Stimulated activated memory B cell treated with anti-CD40 and anti-IgM and Interleukin-4, amounts not matched to agents 10 μg/mL and 1 μg/mL and 100 μg/mL, for 72 hours (primary cell): ENCODE measurements at places on chromosomes 3 and 15.

DNA sequence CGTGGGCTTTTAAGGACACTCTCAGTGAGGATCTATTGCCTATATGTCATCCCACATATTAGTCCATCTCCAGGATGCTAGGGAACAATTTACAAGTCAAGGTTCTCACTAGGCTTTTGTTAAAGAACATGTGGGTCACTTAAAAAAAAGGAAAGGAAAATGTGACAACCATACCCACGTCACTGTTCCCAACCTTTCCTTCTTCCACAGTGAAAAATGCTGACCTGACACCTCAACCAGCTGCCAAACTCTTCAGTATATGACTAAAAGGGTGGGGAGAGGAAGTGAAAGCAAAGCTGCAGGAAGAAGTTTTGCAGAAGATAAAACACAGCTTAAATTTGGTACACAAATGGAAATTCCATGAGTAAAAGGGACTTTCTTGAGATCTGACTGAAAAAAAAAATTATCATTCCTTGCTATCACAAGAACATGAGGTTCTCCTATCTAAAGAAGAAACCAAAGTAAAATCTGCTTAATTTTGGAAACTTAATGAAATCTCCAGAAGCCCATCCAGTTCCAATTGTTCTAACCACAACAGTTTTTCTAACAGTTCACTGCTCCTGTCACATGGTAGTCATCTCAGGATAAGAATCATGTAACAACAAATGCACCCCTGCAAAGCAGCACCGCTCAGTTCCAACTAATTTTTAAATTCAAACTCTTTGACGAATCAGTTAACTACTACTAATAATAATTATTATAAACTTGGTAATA lies 117.0 kb upstream of the TSPAN3 start:
- ATAC-seq = peak; percentile 88
- peaks cover 5% of the 10 kb centered on the region for H3K36me3 ChIP-seq
- H3K4me1 ChIP-seq = peaks cover 51% of the 10 kb centered on the region
- H3K27me3 ChIP-seq = no peaks in the 10 kb centered on the region
- H3K27ac ChIP-seq = peak overlapping the region; percentile 50

DNA sequence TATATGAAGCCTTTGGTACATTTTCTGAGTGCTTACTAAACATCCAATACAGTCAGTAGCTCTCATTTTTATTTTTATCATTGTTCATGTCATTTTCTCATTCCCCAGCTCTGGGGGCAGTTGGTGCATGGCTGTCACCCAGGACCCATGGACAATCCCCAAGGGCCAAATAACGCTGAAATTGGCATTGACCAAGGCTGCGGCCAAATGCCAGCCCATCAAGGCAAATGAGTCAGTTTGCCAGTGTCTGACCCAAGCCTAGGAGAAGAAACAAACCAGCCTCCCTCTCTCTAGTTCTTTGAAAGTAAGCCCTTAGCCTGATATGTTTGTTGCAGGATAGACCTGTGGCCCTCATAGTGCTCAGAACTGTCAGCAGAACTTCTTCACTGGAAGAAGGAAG lies 219.2 kb downstream of the THSD4 start:
- H3K4me1 ChIP-seq = no peaks in the 10 kb centered on the region
- H3K4me3 ChIP-seq = no peak overlapping the region
- H3K36me3 ChIP-seq = no peaks in the 10 kb centered on the region

GRCh38 chr3:47586746-47587145 lies 8.1 kb upstream of the CSPG5 start:
- H3K4me1 ChIP-seq = no peaks in the 10 kb centered on the region
- H3K27ac ChIP-seq = no peak overlapping the region
- peaks cover 54% of the 10 kb centered on the region for H3K36me3 ChIP-seq

- no peaks in the 10 kb centered on the region for H3K36me3 ChIP-seq
- ATAC-seq = peak; percentile 83
- no peaks in the 10 kb centered on the region for H3K27me3 ChIP-seq
Measured at GRCh38 chr15:90178468-90179435, 22.4 kb upstream of the SEMA4B start.

DNA sequence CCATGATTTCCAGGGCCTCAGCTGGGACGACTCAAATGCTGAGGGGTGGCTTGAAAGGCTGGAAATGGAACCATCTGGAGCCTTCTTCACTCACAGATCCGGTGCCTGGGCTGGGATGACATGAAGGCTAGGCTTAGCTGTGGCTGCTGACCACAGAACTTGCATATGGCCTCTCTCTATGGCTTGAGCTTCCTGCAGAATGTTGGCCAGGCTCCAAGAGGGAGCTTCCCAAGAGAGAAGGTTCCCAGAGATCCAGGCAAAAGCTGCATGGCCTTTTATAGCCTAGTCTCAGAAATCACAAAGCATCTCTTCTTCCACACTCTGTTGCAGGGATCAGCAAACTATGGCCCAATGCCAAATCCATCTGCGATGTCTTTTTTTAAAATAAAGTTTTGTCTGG lies 44.8 kb downstream of the GATM start:
- H3K36me3 ChIP-seq = no peaks in the 10 kb centered on the region
- H3K4me1 ChIP-seq = no peaks in the 10 kb centered on the region
- ATAC-seq = no peak

DNA sequence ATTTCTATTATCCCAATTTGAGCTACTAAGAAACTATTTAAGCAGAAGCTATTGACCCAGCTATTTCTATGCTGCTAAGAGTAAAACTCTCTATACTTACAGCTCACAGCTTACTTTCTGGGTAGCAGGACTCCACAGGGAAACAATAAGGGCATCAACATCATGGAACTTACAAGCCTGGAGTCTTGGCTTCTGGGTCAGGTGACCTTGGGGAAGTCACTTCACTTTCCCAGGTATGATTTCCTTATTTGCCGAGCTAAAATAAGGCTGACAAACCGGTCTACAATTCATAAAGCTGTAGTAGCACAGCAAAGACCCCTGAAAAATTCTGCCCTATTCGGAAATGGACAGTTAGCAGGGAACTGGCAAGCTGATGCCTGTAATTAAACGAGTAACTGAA lies 278.3 kb upstream of the NR2F2 start:
- no peaks in the 10 kb centered on the region for H3K27me3 ChIP-seq
- H3K27ac ChIP-seq = no peak overlapping the region
- no peak for ATAC-seq
- H3K4me3 ChIP-seq = no peak overlapping the region
- H3K36me3 ChIP-seq = no peaks in the 10 kb centered on the region

GRCh38 chr3:177468331-177468730 lies 271.0 kb upstream of the TBL1XR1 start:
- ATAC-seq = no peak
- no peak overlapping the region for H3K27ac ChIP-seq
- no peaks in the 10 kb centered on the region for H3K36me3 ChIP-seq
- no peak overlapping the region for H3K4me3 ChIP-seq
